ENCODE measurements at places on chromosomes 3 and 15. TPM values are rescaled to one million over a fixed set of nuclear protein-coding genes. Genes with fewer than 3 reads are reported as not detected.

GRCh38 chr3:21484828-21485144 lies 266.2 kb downstream of the ZNF385D start:
- H3K36me3 ChIP-seq, result no peaks in the 10 kb centered on the region
- H3K4me3 ChIP-seq, result no peak overlapping the region
- no peak for DNase-seq
- H3K4me1 ChIP-seq, result no peaks in the 10 kb centered on the region
- H3K27ac ChIP-seq, result no peak overlapping the region

Gene ZDHHC23
- 20.1 TPM for total RNA-seq

GRCh38 chr3:14799146-14799545 lies 19.6 kb upstream of the FGD5 start:
- peaks cover 26% of the 10 kb centered on the region for H3K4me1 ChIP-seq
- no peak overlapping the region for H3K4me3 ChIP-seq
- H3K36me3 ChIP-seq, result no peaks in the 10 kb centered on the region
- no peak for DNase-seq
- H3K27ac ChIP-seq, result no peak overlapping the region

DNA sequence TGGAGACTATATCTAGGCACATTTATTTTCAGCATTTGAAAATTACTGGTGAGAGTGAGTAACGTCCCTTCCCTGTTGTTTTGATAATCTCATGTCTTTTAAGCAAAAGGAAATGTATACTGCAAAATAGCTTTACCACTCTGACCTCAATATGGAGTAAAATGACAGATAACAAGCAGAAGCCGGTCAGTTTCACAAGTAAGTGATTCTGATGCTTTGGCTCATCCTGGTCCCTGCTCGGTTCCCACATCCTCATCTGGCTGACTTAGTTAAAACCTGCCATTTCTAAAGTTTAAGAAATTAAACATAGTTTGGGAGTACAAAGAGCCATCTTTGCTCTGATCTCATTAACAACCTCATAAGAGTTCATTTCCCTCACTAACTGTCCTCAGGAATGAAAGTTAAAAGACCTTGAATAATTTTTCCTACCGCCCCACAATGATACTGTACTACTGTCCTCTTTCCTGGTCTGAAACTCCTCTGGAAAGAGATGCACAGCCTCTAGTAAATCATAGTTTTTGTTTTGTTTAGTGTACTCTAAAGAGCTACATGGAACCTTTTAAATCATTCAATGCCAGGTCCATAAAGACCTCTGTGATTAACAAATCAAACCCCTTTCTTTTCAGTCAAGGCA lies 72.3 kb upstream of the ICE2 start:
- no peak overlapping the region for H3K4me3 ChIP-seq
- DNase-seq, result no peak
- no peaks in the 10 kb centered on the region for H3K36me3 ChIP-seq
- no peaks in the 10 kb centered on the region for H3K27me3 ChIP-seq
- H3K4me1 ChIP-seq, result peaks cover 7% of the 10 kb centered on the region

GRCh38 chr3:149371001-149371722 lies 6.3 kb downstream of the TM4SF1 start:
- no peak overlapping the region for H3K27ac ChIP-seq
- no peaks in the 10 kb centered on the region for H3K36me3 ChIP-seq
- DNase-seq, result no peak
- H3K4me3 ChIP-seq, result no peak overlapping the region

Gene PPP1R14D
- total RNA-seq, result not detected

- H3K27me3 ChIP-seq, result no peaks in the 10 kb centered on the region
- H3K4me3 ChIP-seq, result peak within 1 kb of the TSS; percentile 59
- H3K4me1 ChIP-seq, result peaks cover 8% of the 10 kb centered on the region
- DNase-seq, result peak; percentile 70
These were observed at the start of gene CD276 for GRCh38 chr15:73683777-73684580. Gene CD276 (plus strand): TSS chr15:73684383. CDS start chr15:73699640, 15,257 bp downstream.

- H3K36me3 ChIP-seq, result peaks cover 7% of the 10 kb centered on the region
- peak overlapping the region; percentile 67 for H3K4me3 ChIP-seq
- H3K27ac ChIP-seq, result peak overlapping the region; percentile 29
- peaks cover 5% of the 10 kb centered on the region for H3K4me1 ChIP-seq
- DNase-seq, result peak; percentile 31
These were observed 802 bp downstream of the RCN2 start for GRCh38 chr15:76932135-76932966.

Gene MED12L
- total RNA-seq, result 0.82 TPM

DNA sequence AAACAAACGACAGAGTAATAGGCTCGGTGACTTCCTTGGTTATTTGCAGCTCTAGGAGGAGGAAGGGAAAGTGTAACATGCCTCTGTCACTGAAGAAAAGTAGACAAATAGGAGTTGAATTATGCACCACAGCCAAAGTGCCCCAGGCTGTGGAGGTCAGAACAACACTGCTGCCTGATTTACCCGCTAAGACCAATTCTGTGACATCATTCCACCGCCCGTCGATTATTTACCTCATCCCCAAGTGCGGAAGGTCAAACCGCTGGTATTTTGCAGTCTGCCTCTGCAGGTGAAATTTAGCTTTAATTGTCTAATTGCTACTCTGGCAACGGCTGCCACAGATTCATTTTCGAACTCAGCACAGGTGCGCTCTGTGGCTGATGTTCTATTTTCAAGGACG lies 106.3 kb upstream of the PRICKLE2 start:
- no peak overlapping the region for H3K4me3 ChIP-seq
- no peaks in the 10 kb centered on the region for H3K36me3 ChIP-seq
- no peak for DNase-seq
- no peak overlapping the region for H3K27ac ChIP-seq
- H3K27me3 ChIP-seq, result no peaks in the 10 kb centered on the region
- H3K4me1 ChIP-seq, result no peaks in the 10 kb centered on the region

DNA sequence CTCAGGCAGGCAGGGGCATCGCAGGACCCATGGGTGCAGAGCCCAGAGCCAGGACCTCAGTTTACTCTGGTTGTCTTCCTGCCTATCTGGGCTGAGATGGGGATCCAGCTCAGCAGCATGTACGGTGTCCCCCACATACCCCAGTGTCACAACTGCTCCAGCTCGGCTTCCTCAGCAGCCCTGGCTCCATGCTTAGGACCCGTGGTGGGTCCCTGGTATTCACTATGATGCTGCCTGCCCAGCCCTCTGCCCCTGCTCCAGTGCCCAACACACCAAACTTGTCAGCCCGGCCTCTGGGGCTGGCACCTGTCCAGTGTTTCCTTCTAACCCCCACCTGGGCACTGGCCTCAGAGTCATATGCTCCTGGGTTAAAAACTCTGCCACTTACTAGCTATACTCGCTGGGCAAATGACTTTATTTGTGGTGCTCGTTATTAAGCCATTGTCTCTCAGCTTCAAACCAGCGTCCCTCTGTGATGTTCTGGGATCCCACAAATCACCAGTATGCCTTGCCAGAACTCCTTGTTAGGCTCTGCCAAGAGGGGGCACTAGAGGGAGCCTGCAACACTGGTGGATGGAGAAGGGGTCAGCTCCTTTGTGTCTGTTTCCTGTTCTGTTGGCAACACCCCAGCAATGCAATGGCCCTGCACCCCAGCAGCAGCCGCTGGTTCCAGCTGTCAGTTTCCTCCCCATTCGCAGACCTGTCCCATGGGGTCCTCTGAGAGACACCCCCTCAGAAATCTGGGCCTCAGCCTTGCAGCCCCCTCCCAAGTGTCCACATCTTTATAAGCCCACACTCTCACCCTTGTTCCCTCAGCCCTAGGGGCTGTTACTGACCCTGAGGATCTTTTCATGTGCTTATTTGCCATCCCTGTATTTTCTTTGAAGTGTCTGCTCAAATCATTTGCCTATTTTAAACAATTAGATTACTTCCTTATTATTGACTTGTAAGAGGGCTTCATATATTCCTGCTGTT lies 24.1 kb upstream of the MRPS22 start:
- peak; percentile 16 for DNase-seq
- H3K27me3 ChIP-seq, result no peaks in the 10 kb centered on the region
- no peak overlapping the region for H3K4me3 ChIP-seq
- H3K27ac ChIP-seq, result no peak overlapping the region
- H3K36me3 ChIP-seq, result no peaks in the 10 kb centered on the region

All from kidney (tissue), 22 donors.